ENCODE measurements at places on chromosomes 7 and 10.

- peak; percentile 14 for DNase-seq
Observed at GRCh38 chr7:75795831-75796285, 17.7 kb downstream of the CCL24 start.

GRCh38 chr7:104005197-104005596, 15.7 kb upstream of the RELN start:
- no peak for DNase-seq

GRCh38 chr10:51629934-51630639, 69.3 kb downstream of the CSTF2T start:
- DNase-seq = no peak

DNA sequence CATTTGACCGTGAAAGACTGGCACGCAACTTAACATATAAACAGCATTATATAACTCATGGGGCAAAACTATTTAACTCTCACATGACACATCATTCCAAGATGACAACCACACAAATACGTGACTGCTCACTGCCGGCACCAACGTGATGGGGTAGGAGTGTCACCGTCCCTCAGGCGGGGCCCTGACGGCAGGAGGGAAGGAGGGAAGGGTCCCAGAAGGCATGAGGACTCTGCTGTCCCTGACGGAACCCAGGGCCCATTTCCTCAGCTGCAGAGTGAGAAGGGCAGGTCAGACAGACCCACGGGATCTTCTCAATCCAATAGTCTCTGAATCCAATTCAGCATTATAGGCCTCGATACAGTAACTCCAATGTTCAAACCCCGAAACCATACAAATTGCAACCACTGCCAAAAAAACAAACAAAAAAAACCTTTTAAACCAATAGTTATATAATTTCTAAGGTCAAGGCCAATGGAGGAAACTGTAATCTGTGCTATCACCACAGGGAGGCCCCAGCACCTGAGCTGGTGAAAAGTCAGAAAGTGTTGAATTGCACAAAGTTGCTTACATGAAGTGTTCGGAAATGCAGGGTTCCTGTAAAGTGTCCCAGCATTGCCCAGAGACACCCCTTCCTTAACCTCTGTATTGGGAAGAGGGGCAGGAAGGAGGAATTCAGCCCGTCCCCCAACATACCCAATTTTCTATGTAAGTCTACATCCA, 137.4 kb downstream of the TNS3 start:
- peak; percentile 10 for DNase-seq

GRCh38 chr10:63707254-63707910, 186.2 kb downstream of the REEP3 start:
- peak; percentile 58 for DNase-seq

GRCh38 chr10:3935933-3936359, 150.9 kb upstream of the KLF6 start:
- DNase-seq = no peak

DNA sequence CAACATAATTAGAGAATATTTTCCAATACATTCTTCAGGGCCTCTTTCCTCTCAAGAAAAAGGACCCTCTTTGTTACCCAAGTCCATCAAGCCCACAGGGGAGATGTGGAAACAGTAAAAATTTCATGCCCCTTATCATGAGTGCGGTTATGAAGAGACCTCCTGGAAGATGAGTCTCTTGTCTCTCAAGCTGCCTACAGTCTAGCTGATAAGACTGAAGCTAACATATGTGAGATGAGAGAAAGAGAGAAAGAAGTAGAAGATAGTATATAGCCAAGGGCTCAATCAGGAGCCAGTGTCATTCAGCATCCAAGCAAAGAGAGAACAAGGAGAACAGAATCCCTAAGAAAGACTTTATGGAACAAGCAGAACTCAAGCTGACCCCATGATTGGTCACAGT, 75.9 kb upstream of the CABCOCO1 start:
- no peak for DNase-seq

DNA sequence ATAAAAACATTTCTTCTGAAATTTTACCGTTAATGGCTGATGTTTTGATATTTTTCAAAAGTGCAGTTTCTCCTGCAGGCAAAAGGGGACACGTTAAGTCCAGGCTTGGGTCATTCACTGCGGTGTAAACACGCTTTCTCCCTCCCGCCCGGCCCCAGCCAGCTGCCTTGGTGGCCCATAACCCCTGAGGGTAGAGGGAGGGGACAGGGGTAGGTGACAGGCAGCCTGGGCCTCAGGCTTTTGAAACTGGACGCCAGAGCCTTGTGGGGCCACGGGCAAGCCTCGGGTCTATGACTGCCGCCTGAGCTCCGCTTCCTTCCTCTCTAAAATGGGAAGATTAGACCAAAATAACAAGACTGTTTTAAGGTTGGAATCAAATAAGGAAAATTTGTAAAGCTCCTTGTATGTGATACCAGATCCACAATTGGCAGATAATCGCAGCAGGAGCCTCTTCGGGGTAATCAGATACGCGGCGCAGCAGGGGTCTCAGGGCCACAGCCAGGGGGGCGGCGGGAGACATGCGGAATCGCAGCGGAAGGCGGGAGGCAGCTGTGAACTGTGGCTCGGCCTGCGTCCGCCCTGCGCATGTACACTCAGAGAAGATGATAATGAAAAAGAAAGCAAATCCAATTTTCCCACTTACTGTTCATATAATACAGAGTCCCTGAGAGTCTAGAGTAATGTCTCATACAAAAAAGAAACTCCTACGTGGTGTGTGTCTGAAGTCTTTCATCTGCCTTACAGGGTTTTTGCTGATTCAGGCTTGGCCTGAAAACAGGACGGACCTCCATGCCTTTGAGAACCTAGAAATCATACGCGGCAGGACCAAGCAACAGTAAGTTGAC, 138.3 kb downstream of the EGFR start:
- no peak for DNase-seq

DNA sequence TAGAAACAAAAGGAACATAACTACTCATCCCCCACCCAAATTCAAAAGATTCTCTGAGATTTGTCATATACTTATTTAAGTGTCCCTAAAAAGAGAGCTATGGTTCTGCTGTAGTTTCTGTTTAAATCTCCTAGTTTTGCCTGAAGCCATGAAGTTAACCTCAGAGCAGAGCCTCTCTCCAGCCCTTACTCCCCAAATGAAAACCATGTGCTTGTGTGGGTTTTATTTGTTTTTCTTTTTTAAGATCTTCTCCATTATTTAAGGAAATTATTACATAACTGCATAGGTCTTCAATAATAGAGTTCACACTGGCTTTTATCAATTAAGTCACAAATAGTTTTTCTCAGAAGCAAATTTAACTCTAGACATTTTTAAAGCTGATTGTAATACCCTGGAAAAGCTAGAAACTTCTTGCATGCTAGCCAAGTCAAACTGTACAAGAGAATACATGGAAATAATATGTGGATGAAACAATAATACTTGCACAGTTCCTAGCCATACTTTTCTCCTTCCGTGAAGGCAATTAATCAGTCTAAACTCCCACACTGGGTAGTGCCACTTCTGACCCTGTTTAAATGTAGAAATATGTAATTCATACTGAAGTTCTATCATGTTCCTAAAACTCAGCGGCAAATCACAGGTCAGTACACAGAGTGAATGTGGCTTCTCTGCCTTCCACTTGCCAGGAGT, 579.7 kb downstream of the SUGCT start:
- DNase-seq = no peak

GRCh38 chr7:112504093-112504695, 23.4 kb downstream of the LSMEM1 start:
- DNase-seq = no peak

GRCh38 chr10:89369156-89370105, 8.4 kb upstream of the IFIT1B start:
- peak; percentile 85 for DNase-seq

GRCh38 chr10:5364374-5364773, 392 bp upstream of the UCN3 start:
- no peak for DNase-seq

DNA sequence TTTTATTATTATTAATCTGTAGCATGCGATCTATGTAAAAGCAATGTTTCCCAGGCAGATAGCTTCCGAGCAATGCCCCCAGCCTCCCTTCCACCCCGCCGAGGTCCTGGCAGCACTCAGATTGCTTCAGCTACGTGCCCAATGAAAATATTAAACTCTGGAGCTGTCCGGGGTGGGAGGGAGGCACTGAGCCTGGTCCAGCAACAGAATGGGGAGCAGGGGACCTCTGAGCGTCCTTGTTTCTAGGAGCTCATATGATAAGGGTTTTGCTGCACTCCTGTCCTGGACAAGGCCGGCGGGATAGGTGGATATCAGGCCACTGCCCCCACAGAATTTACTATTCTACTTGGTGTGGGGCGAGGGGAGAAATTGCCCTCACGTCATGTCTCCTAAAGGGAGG, 44.5 kb upstream of the CDK1 start:
- DNase-seq = no peak

DNA sequence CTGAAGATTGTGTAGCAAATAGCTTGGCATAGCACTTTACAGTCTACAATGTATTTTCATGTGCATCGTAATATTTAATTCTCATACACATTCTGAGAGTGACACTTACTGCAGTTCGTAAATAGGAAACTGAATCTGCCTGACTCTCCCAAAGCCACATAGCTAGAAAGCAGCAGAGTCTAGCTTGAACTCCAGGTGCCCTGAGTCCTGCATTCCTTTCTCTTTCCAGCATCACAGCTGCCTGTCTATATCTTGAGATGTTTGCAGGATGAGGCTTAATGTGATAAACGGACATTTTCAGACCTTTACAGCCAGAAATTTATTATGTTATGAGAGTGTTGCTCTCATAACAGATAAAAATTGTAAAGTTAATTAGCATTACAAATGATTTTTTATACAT, 132.9 kb upstream of the PLXDC2 start:
- no peak for DNase-seq

- DNase-seq = no peak
Observed at GRCh38 chr7:3408814-3409595, 108.0 kb downstream of the SDK1 start.

GRCh38 chr10:122132331-122132755, 138.8 kb upstream of the BTBD16 start:
- no peak for DNase-seq

- no peak for DNase-seq
Observed at GRCh38 chr7:116232920-116233319, 22.6 kb downstream of the TES start.

GRCh38 chr10:130858626-130859025, 452.9 kb downstream of the TCERG1L start:
- DNase-seq = no peak

DNA sequence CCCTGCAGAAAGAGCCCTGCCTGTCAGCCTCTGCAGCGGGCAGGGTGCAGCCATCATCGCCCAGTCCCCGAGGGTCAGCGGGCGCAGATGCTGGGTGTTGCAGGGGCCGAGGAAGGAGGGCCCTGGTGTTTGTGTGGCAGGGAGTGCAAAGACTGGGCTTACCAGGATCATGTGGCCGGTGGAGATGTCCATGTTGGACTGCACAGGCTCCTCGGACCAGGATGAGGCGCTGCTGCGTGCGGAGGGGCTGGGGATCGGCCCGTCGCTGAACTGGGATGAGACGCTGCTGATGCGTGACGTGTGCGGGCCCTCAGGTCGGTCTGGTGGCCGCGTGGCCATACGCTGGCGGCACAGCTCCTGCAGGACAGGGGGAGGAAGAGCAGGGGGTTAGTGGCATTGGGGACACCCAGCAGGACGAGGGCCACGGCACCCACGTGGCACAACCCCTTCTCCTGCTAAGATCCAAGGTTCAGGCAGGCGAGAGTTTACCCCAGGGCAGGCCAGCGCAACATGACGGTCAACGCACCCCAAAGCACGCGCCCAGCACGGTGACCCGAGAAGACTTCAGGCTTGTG, 319.5 kb downstream of the DNAJB6 start:
- no peak for DNase-seq

GRCh38 chr7:124275411-124275810, 242.5 kb upstream of the TMEM229A start:
- DNase-seq = no peak

DNA sequence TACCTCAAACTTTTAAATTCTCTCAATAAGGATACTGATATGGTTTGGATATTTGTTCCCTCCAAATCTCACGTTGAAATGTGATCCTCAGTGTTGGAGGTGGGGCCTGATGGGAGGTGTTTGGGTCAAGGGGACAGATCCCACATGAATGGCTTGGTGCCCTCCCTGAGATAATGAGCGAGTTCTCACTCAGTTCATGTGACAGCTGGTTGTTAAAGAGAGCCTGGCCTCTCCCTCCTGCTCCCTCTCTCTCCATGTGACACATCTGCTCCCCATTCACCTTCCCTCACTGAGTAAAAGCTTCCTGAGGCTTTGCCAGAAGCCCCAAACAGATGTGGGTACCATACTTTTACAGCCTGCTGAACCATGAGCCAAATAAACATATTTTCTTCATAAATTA, 19.2 kb downstream of the ABCB4 start:
- DNase-seq = no peak

DNA sequence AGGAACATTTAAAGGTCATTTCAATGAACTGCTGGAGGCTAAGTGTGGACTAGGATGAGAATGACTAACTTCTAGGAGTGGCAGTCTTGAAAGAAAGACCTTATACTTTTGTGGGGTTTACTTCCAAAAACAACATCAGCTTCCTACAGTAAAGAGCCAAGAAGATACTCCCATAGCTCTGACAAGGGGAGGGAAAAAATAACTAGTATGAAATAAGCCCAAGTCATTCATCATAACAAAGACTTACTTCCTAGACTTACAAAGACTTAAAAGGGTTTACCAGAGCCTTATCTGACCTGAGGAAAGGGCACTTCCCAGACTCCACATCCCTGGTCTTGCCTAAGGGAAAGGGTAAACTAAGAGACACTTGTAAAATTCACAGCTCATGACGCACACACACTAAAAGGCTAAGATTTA, 31.7 kb downstream of the ARHGAP12 start:
- DNase-seq = no peak

GRCh38 chr7:144955422-144955821, 119.6 kb upstream of the TPK1 start:
- no peak for DNase-seq

- DNase-seq = peak; percentile 41
Observed at GRCh38 chr10:63699785-63700613, 178.8 kb downstream of the REEP3 start.

GRCh38 chr7:157717211-157718174, 380.7 kb downstream of the DNAJB6 start:
- no peak for DNase-seq

GRCh38 chr10:8247191-8247590, 192.7 kb downstream of the GATA3 start:
- DNase-seq = no peak

- DNase-seq = no peak
Observed at GRCh38 chr7:8514781-8515519, 81.5 kb downstream of the NXPH1 start.

- no peak for DNase-seq
Observed at GRCh38 chr10:104577861-104578521, 63.1 kb upstream of the SORCS3 start.

DNA sequence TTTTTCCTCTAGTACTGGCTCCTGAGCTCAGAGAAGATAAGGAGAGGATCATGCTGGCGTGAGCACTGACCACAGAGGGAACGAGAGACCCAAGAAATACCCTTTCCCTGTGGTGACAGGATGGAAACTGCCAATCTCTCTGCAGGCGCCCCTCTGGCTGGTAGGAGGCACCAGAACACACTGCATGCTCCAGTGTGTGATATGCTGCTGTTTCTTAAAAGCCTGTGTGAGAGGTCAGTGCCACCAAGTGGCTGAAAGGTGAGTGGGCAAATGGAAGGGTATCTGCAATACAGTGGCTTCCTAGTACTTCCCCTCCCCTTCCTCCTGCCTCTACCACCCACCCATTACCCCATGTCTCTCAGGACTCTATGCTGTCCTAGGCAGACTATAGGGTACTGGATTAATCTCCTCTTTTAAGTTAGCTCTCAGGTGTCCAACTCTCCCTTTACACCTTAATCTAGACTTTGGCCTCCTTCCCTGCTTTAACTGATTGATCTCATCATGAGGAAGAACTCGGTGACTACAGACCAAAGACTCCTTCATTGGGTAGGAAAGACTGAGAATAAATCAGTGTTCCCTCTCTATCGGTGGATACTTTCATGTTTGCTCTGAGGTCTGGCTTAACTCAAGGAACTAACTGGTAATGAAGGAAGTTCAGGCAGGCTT, 283.6 kb downstream of the ADRA2A start:
- peak; percentile 54 for DNase-seq

Data from Kasumi-1 (cell line).